Esophagus muscularis mucosa (tissue), 4 donors: ENCODE measurements at places on chromosomes 7 and 10. TPM values are rescaled to one million over a fixed set of nuclear protein-coding genes. Genes with fewer than 3 reads are reported as not detected.
A peak's percentile ranks its signal among the peaks of the same experiment; 100 is the strongest.

The GRID2IP gene
- total RNA-seq, result not detected

The PAPOLB gene
- 0.17 TPM for total RNA-seq

The MLXIPL gene
- 9.6 TPM for total RNA-seq

The GIMAP2 gene
- 9.7 TPM for total RNA-seq

The PIK3AP1 gene
- total RNA-seq, result 16.6 TPM

The ITPRID1 gene
- not detected for total RNA-seq

The GIMAP4 gene
- total RNA-seq, result 35.3 TPM

The SPDYE5 gene
- not detected for total RNA-seq

GRCh38 chr10:10149899-10150298 lies 867.8 kb upstream of the CELF2 start:
- no peaks in the 10 kb centered on the region for H3K4me1 ChIP-seq
- H3K27ac ChIP-seq, result no peak overlapping the region
- DNase-seq, result no peak
- H3K27me3 ChIP-seq, result no peaks in the 10 kb centered on the region

DNA sequence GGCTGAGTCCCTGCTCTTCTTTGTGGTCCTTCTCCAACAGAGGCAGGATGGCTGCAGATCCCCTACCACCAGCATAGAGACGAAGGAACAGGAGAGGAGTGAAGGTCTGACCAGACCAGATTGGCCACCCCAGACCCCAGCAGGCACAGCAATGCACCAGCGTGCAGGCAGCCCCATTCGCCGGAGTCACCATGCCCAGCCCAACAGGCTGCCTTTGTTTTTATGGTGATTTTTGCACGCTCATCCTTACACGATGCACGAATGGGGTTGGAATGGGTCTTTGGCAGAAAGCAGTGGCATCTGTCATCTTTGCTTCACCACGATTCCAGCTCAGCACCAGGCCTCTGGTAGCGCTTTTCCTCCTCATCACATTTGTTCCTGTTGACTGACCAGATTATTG lies 427.6 kb downstream of the INHBA start:
- H3K27ac ChIP-seq, result no peak overlapping the region
- H3K4me3 ChIP-seq, result no peak overlapping the region
- H3K27me3 ChIP-seq, result no peaks in the 10 kb centered on the region
- H3K4me1 ChIP-seq, result no peaks in the 10 kb centered on the region
- peak; percentile 83 for DNase-seq
- no peaks in the 10 kb centered on the region for H3K36me3 ChIP-seq

DNA sequence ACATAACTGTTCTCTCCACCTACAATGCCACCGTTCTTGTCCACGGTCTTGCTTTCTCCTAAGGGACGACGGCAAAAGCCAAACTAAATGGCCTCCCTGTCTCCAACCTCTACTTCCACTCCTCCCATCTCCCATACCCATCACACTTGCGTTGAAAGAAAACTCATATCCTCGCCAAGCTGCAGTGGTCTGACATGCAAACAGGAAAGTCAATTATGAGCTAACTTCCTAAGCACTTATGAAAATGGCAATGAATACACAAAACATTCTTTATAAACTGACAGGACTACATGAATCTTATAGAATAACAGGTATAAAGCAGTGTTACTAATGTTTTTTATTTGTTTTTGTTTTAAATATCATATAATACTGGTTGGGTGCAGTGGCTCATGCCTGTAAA lies 46.4 kb downstream of the TYW1B start:
- DNase-seq, result no peak
- H3K27ac ChIP-seq, result no peak overlapping the region
- no peak overlapping the region for H3K4me3 ChIP-seq

DNA sequence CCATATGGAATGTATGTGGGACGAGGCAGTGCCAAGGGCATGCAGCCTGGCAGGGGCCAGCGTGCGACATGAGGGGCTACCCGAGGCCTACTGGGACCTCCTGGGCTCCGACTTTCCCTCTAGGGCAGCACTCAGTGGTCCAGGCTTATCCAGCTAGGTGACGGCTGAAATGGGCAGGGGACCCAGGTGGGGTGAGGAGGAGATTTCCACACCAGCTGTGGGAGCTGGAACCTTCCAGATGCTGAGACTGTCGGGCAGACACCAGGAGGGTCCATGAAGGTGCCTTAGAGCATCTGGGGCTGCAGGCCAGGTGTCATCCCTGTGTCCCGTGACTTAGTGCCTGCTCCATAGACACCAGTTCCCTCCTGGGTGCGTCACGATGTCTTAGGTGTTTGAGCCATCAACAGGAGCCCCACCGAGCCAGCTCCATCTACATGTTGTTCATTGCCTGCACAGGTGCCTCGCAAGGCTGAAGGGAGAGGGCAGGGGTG lies 13.4 kb downstream of the ZNF316 start:
- H3K27ac ChIP-seq, result no peak overlapping the region
- H3K4me1 ChIP-seq, result no peaks in the 10 kb centered on the region
- no peak overlapping the region for H3K4me3 ChIP-seq
- no peaks in the 10 kb centered on the region for H3K27me3 ChIP-seq

DNA sequence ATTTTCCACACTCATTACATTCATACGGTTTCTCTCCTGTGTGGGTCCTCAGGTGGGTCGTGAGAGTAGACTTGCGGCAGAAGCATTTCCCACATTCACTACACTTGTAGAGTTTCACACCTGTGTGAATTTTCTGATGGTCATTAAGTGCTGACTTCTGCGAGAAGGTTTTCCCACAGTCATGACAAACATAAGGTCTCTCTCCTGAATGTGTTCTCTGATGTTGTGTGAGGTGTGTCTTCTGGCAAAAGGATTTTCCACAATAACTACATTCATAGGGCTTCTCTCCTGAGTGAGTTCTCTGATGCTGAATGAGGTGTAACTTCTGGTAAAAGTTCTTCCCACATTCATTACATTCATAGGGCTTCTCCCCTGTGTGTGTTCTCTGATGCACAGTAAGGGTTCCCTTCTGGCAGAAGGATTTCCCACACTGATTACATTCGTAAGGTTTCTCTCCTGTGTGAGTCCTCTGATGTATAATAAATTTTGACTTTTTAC lies 15.1 kb downstream of the ZNF12 start:
- no peaks in the 10 kb centered on the region for H3K27me3 ChIP-seq
- peaks cover 99% of the 10 kb centered on the region for H3K36me3 ChIP-seq
- H3K4me3 ChIP-seq, result no peak overlapping the region
- H3K4me1 ChIP-seq, result no peaks in the 10 kb centered on the region
